ELR (cell line): ENCODE measurements at places on chromosomes 1 and 21.

- no peak for DNase-seq
These were observed 22.6 kb downstream of the PCNT start for GRCh38 chr21:46346296-46347202.

DNA sequence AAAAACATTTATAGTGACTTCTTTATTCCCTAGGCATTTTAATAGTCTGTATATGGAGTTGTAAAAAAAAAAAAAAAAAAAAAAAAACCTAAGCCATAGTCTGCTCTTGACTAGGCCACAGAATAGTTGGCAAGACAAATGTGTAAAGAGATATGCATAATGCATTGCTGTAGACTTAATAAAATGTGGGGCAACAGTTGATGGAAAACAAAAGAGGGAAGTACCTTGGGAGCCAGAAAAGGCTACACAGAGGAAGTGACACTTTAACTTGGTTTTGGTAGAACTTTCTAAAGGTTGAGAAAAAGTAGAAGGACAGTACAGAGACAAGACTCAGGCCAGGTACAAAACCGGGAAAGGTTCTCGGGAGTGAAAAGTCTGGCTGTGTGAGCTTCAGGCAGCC is 802.9 kb upstream of the ADAMTS5 start:
- DNase-seq, result no peak

- DNase-seq, result no peak
These were observed 407.1 kb downstream of the LMO4 start for GRCh38 chr1:87735750-87736149.

GRCh38 chr1:201718346-201719202 is 110.4 kb upstream of the IPO9 start:
- DNase-seq, result no peak

DNA sequence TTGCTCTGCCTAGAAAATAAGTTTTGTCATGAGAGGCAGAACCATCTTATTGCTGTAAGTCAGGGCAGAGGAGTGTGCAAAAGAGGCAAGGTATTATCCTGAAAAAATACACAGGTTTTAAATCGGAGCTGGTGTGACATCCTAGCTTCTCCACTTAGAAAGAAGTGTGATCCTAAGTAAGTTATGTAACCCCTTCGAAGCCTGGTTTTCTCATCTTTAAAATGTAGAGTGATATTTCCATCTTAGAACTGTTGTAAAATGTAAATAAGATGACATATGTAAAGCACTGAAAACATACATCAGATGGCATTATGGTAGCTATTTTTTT is 65.1 kb downstream of the IER5 start:
- no peak for DNase-seq

DNA sequence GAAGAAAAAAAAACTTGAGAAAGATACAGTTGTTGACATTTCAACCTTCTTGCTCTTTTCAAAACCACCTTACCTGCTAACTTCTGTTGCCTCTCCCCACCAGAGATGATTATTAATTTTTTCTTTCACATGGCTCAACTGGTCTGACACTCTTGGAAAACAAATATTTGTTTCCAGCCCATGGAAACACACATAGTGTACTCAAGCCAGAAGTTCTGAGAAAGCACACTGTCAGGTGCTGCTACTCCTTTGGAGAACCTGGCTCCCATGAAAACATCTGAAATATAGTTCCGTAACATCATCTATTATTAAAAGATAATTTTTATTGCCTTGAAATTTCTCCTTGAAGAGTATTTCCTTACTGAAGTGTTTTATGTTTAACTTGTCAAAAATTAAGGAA is 145.0 kb upstream of the C1orf105 start:
- no peak for DNase-seq

- DNase-seq, result peak; percentile 17
These were observed 475.6 kb upstream of the B3GALT2 start for GRCh38 chr1:193662030-193662429.

DNA sequence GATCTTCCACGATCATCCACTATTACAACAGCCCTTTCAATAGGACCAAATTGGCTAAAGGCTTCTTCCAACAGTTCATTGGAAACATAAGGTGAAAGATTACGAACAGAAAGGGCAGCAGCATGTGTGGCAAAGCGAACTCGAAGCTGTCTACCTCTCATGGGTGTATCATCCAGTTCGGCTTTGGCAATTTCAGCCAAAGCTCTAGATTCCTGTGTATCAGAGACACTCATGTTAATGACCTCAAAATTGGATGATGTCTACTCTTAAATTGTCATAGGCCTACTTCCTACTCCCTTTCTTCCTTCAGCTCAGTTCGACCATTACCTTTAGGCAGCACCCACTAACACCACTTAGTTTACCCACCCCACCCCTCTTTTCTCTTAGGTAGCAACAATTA is 2.2 kb downstream of the SFPQ start:
- peak; percentile 45 for DNase-seq

DNA sequence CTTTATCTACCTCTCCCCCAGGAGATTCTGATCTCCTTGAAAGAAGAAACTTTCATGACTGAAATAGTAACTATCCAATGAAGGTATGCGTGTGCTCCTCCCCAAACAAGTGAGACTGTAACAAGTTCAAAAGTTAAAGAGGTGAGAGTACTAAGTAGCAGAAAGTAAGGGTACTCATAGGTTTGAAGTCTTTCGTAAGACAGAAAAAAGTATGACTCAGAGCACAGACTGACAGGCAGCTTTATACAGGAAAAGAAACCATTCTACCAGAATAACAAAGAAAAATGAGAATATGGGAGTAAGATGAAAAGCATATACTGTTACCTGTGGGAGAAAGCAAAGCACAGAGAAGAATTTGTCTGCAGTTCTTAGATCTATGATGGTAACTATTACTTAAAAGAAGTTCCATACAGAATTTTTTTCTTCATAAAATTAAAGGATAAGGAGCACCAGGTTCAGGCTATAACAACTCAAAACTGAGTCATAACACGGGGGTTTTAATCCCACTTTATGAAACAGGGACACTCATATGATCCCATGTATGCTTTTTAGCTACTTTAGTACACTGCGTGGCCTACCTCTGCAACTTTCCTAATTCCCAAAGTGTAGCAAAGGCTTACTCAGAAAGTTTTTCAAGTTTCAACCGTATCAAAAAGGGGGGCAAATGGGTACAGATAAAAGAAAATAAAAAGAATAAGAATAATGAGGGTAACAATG is 52.0 kb downstream of the FOXJ3 start:
- peak; percentile 31 for DNase-seq

DNA sequence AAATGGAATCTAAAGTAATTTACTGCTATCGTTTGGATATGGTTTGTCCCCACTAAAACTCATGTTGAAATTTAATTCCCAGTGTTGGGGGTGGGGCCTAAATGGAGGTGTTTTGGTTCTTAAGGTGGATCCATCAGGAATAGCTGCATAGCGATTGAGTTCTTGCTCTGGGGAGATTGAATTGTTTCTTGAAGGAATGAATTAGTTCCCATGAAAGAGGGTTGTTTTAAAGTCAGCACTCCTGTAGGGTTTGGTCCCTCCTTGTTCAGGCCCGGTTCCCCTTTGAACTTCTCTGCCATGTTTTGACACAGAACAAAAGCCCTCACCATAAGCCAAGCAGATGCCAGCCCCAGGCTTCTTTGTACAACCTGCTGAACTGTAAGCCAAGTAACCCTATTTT is 170.9 kb downstream of the COL11A1 start:
- DNase-seq, result no peak

DNA sequence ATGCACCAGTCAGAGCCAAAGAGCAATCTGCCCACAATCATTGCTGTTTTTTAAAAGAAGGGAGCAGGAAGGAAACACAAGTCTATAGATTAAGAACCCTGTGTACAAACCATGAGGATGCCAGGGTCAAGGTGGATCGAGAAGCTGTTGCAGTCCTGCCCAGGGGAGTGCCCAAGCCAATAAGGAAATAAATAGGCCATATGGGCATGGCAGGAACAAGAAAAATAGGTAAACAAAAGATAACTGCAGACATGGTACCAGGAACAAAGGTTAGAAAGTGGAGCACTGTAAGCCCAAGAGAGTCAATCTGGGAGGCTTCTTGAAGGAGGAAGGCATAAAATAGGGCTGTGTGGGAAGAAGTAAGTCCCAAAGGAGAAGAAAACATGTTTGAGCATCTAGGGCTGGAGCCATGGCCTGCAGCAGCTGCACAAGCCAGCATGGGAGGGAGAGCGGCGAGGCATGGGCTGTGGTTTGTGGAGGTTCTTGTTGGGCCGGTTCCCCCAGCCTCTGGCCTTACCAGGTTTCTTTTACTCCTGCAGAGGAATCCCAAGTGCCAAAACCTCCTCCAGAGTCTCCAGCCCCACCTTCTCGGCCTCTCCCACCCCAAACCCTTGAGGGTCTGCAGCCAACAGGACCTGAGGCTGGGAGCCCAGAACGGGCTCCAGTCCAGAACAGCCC is 13.6 kb downstream of the INAVA start:
- DNase-seq, result no peak

DNA sequence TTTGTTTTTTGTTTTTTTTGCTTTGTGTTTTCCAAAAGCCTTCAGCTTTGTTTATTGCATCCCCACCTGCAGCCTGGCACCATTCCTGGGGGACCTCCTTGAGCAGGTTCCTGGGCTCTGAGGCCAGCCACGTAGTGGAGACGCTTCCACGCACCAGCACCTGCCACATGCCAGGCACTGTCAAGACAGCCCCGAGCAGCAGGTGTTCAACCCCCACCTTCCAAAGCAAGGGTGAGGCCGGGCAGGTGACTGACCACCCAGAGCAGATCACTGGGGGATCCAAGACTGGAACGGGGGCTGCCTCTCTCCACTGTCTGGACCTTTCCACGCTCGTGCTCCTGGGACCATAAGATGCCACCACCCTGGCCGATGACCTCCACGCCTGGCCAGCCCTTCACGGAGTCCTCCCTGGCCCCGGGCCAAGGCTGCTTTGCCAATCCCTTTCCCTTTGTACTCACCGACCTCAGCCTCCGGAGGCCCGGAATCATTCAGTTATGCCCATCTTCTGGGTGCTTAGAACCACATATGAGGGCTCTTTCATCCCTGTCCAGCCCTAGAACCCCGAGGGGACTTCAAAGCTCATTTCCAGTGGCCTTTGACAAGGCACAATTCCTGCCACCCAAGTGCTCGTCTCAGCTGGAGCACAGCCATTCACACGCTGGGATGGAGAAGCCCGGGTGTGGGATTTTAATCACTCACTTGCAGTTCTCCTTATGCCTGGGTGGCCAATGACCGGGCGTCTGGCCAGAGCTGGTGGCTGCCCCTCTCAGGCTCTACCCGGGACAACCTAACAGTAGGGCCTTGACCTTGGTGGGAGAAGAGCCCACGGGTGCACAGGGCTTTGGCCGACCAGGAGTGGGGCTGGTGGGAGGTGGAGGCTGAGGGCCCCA is 330.8 kb downstream of the NPHP4 start:
- no peak for DNase-seq

DNA sequence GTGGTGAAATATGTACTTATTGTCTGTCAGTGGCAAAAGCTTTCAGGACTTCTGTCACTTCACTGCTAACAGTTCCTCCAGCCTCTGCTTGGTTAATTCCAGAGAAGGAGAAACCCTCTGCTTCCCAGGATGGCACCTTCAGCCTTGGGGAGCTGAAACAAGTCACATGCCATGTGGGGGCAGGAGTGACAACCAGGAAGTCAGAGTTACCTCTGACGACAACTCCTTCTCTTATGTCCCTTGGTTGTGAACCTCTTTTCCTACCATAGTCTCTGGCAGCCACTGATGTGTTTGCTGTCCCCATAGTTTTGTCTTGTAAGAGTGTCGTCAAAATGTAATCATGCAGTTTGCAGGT is 53.6 kb downstream of the FCRL5 start:
- no peak for DNase-seq

DNA sequence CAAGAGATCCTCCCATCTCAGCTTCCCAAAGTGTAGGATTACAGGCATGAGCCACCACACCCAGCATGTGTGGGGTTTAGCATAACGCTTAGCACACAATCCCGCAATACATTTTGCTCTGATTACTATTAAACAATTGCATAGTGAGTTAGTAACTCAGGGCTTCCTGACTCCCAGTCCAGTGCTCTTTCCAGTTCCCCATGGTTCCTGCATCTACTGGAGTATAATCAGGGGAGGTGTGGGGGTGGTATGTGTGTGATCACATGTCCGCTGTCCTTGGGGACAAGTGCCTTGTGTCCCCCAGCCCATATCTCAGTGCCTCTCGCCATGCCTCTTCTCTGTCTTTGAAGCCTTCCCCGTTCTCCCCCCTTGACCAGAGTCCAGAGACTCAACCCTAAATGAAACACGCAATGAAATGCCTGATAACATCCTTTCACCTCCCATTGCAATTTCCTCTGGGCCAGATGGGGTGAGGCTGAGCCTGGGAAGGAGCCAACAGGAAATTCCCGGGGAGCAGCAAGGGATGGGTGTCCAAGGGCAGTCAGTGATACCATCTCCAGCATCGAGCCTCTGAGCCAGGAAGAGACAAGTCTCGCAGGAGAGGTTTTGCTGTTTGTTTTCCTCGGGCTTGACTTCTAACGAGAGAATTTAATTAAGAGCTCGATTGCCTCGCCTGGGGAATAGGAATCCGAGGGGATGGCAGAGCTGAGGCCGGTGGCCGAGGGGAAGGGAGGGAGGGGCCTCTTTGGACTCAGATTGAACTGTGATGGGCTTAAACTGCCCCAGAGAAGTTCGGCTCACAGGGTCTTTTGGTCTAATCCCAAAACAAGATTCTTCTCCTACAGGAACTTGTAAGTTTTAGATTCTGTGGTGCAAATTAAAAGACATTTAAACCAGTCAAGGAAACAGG is 7.7 kb upstream of the HTR1D start:
- DNase-seq, result peak; percentile 81

DNA sequence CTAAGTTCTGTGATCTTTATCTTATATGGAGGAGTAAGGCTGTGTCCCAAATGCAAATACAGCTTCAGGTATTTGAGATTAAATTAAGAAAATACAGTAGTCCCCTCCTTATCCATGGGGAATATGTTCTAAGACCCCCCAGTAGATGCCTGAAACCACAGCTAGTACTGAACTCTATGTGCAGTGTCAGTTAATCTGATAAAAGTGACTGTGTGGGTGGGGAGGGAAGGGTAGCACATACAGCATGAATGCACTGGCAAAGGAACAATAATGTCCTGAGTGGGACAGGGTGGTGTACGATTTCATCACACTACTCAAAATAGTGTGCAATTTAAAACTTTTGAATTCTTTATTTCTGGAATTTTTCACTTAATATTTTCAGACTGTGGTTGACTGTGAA is 83.1 kb downstream of the HS2ST1 start:
- DNase-seq, result no peak

GRCh38 chr1:18217398-18218043 is 109.9 kb downstream of the IGSF21 start:
- peak; percentile 23 for DNase-seq

DNA sequence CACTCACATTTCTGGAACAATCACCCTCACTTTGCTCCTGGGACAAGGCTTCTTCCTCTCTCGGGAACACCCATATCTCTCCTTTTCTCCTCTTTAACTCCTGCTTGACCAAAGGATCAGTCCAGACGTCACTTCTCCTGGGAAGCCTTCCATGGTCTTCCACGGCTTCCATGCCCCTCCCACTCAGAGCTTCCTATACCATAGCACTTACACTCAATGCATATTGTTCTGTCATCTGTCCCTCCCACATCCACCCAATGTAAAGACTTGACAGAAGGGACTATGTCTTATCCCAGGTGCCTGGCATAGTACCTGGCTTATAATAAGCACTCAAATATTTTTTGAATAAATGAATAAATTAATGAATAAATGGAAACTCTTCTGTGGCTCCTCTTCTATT is 28.2 kb downstream of the CD34 start:
- DNase-seq, result no peak

GRCh38 chr1:161013488-161014230 is 7.3 kb downstream of the F11R start:
- peak; percentile 84 for DNase-seq
